Fibroblast of skin of right quadriceps (primary cell): ENCODE measurements at places on chromosomes 16 and 17.

DNA sequence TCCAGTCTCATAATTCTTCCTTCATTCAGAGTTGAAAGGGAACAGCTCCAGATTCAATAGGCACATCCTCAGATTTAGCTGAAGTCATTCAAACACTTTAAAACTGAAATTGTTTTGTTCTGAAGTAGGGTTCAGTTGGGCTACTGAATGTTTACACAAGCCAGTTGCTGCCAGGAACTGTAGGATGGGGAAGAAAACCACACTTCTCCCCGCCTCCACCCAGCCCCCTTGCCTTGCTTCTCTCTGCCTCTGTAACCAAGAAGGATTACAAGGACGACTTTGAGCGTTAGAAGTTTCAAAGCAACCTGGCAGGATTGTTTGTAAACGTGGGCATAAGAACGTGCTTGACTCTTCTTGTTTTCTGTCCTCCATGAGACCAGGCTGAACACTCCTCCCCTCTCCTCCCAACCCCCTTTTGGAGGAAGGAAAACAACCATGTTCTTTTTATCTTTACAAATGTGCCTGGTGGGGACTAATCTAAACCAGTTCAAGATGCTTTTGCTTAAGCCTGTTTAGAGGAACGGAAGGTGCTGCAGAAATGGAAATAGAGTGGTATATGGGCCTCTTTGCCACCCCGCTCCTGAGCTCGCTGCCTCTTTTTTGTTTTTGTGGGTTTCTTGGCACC, 287.9 kb downstream of the FTO start:
- DNase-seq, result peak; percentile 65

DNA sequence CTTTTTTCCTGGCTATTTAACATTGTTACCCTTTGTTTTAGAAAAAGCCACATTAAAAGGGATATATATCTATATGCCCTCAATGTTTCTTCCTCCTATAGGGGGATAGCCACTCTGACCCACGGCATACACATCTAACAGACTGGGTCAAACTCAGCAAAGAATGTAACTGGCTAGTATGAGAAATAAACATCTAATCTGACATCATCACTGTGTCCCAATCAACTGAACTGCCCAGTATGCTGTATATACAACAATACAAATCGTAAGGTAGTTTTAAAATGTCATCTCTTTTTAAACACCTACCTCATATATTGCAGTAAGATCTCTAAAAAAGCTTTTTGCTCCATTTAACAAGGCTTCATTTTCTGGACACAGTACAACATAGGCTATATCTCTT, 39.9 kb upstream of the INTS2 start:
- no peak for DNase-seq

- no peak for DNase-seq
Measured at GRCh38 chr16:26668026-26668425, 398.7 kb upstream of the C16orf82 start.

DNA sequence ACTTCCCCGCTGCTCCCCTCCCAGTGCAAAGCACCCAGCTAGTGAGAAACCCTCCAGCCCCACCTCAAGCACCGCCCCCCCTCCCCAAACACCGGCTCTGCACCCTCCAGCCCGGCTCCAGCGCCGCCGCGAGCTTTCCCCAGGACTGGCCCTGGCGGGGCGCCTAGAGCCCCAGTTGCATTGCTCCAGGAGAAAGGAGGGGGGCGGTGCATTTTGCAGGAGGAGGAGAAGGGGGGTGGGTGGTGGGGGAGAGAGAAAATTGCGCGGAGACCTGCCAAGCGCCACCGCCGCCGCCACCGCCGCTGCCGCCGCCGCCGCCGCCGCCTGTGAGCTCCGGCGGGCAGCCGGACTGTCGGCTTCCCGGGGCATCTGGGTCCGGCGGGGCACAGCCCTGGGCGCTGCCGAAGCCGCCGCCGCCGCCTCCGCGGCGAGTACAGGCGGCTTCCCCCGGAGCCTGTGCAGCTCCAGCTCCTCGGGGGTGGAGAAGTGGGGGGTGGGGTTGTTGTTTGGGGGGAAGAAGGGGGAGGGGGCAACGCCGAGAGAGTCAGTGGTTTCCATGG, 333 bp upstream of the NOG start:
- DNase-seq, result peak; percentile 83

- DNase-seq, result no peak
Measured at GRCh38 chr17:82587234-82588086, 60.8 kb downstream of the WDR45B start.

DNA sequence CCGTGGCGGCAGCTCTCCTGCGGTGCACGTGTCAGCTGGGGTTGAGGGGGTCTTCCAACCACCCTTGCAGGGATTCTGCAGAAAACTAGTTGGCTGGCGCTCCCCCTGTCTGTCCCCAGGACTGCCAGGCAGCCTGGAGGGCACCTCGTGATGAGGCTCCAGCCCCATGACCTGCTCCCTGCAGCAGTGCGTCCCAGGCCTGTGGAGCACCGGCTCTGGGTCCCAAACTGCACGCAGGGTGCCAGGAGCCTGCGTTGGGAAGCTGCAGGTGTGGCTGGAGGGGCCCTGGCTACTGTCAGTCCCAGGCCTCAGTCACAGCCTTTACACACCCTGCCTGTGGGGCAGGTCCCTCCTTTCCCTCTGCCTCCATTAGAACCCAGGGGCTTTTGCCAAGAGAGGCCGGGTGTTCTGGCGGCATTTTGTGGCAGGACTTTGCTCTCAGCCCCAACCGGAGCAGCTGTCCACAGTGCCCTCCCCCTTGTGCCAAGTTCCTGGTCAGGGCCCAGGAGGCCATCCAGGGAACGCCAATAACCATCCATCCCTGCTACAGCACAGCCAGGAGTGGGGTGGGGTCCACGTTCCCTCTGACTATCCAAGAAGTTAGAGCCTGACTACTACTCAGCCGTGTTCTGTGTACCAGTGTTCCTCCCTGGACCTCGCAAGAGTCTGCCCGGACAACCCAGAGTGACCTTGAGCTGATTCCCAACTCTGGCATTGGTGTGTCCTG, 9.2 kb downstream of the CHMP6 start:
- no peak for DNase-seq

DNA sequence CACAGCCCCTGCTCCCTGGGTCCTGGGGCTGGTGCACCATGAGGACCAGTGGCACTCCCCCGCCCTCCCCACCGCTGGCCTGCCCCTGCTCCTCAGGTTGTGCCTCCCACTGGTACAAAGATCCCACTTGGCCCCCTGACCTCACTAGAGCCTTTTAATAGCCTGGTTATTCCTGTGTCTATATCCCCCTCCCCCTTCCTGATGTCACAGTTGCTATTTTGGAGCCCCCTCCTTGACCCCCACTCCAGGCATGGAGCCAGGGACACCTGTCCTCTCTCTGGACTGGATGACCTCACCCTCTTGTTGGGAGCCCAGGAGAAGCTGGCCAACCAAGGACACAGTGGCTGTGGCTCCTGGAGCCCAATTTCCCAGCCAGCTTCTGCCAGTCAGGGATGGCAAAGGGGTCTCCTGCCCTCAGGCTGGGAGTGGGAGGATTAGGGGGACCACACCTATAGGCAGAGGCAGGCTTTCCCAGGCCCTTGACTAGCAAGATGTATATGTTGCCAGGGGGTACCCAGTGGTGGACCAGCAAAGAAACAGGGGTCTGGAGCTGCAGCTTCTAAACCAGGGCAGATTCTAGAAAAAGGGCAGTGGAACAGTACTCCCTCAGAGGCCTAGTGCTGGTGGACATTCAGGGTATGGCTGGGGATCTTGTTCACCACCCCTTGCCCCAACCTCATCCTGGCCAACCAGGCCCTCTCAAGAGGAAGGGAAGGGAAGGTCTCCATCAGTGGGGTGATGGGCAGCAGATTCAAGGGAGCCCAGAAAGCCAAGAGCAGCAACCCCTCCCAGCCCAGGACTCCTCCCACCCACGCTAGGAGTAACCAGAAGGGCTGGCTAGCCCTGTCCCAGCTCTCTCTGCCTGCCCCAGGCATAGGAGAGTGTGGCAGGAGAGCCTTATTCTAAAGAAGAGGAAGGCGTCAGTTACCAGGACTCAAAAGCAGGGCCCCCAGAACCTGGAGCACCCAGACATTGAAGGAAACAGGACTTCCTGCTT, 10.9 kb downstream of the HDAC5 start:
- no peak for DNase-seq

GRCh38 chr17:36653374-36653773, 52.0 kb downstream of the MRM1 start:
- no peak for DNase-seq

DNA sequence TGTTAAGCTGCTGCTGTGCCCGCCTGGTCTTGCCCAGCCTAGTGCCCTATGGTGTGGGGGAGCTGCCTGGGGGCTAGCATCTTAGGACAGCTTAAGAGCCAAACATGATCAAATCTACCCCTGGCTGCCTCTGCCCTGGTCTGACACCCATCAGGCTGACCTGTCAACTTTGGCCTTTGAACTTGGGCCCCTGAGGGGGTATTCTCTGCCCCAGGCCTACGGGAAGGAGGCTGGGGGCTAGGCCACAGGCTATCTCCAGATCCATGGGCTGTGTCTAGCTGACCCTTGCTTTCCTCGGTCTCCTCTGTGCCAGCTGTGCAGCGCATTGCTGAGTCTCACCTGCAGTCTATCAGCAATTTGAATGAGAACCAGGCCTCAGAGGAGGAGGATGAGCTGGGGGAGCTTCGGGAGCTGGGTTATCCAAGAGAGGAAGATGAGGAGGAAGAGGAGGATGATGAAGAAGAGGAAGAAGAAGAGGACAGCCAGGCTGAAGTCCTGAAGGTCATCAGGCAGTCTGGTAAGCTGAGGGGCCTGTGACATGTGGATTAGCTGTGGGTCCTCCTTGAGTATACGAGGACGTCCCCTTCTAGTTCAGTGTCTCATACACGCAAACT, 3.3 kb upstream of the STARD3 start:
- DNase-seq, result no peak

GRCh38 chr17:77645072-77646045, 313.1 kb upstream of the TNRC6C start:
- DNase-seq, result peak; percentile 43

DNA sequence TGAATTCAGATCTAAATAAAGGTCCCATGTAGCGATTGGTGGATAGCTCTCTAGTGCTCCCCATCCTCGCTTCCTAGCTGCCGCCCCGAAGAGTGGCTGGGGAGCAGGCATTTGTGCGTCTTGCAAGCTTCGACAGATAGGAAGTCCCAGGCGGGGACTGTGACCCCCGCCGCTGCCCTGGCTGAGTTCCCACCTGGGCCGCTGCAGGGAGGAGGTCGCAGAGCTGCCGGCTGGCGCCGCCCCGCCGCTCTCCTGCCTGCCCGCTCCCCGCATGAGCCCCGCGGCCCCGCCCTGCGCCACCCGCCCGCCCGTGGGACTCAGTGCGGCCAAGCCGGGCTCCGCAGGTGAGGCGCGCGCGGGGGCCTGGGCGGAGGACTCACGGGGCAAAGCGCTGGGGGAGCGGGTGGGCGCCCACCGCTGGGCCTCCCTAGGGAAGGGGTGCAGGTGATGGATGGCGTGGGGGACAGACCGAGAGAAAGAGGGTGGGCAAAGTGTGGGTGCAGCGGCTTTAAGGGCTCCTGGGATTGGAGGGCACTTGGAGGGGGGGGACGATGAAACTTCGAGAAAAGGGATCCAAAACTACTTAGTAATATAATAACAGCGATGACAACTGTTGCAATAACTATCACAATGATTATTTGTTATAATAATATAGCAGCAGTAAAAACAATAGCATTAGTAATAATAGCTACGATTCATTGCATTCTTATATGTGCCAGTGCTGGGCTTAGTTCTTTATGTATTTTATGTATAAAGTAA, at the start of gene OTOA:
OTOA (plus strand) TSS at position 80 of the 759 bp plus-strand sequence. CDS start 14,547 bp downstream, outside the sequence.
- DNase-seq, result no peak

- no peak for DNase-seq
Measured at GRCh38 chr16:57612494-57612893, 15.9 kb upstream of the ADGRG1 start.

DNA sequence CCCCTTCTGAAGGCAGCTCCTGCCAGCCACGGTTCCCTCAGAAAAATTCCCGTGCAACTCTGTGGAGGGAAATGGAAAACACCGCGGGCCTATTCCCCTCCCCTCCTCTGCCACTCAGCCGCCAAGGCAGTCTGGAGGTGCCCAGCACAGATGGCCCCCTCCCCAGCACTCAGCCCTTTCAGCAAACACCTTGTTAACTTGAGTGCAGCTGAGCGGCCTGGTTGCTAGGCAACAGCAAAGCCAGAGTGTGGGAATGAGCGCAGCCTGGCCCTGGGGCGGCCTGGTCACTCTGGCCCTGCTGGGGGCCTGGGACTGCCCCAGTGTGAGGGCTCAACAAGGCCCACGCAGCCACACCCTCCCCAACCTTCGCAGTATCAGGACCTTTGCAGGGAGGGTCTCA, 32.8 kb downstream of the CACNA1G start:
- DNase-seq, result no peak

DNA sequence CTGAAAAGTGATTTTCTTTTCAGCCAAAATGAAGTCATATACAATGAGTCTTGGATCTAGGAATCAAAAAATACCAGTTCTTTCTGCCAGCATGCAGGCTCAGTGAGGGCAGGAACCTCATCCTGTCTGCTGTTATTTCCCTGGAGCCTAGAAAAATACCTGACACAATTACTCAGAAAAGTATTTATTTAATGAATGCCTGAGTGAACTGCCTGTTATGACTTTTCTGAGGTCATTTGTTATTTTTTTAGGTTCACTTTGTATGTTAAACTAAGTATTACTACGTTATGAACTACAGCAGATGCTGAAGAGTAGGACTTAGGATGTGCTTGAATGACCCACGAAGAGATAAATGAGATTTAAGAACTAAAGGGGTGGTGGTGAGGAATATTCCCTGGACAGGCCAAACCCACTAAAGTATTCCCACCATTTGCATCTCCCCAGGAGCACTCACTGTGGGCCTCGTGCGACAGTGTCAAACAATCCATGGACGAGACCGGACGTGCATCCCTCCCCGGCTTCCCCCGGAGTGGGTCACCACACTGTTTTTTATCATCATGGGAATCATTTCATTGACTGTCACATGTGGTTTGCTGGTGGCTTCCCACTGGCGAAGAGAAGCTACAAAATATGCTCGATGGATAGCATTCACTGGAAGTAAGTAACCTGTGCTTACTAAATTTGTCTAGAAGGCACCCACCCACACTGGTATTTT, 17.1 kb upstream of the VWA3A start:
- peak; percentile 31 for DNase-seq

DNA sequence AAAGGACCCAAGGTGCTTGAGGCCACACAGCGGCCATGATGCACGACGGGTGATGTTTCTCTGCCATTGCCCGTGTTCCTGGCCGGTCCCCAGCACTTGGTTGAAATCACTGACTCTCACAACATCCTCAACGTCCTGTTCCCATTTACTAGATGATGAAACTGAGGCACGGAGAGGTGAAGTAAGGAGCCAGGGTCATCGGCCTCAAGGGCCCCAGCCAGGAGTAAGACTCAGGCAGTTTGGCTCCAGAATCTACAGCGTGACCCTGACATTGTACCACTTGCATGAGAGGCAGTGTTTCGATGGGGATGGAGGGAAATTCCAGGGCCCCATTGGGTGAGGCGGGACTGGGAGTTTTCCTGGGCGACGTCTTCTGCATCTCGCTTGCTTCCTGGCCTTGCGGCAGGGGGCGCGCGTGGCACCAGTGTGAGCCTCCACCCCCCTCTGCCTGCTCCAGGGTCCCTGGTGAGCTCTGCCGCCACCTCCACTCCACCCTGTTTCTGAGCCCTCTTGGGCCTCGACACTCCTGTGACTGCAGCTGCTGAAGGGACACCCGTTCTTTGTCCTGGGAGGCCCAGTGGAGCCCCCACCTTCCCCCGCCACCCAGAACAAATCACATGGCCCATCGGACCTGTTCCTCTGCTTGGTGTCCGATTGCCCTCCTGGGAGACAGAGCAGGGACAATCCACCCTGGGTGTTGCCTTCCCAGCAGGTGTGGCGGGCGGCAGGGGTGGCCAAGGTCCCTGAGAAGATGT, 133.0 kb upstream of the GSE1 start:
- no peak for DNase-seq
